ENCODE measurements at places on chromosomes 4 and X. TPM values are rescaled to one million over a fixed set of nuclear protein-coding genes. Genes with fewer than 3 reads are reported as not detected.
A peak's percentile ranks its signal among the peaks of the same experiment; 100 is the strongest.

DNA sequence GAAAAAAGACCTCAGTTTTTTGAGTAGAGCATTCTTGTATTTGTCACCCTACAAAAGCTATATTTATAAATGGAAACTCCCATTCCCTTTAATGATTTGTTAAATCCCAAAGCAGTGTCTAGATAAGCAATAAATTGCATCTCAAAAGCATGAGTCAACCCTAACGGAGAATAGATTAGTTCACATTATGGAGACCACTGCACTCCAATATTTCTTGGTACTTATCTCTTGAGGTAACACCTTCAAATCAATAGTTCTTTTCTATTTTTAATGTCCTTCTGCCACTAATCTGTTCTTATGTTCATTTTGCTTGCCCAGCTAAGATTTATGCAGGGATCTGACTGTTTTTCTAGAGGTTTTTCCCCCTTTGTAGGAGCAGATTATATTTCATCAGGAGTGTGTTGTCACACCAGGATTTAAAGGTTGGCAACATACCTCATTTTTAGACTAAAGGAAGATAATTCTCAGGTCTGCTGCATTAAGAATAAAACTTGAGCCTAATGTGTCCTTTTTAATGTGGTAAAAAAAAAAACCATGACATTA, 91.4 kb upstream of the ADGRG2 start:
- no peak for DNase-seq

GAGE12F gene
- total RNA-seq = not detected

POU4F2 gene
- 0.59 TPM for total RNA-seq

GRCh38 chr4:150379454-150379853, 202.5 kb upstream of the MAB21L2 start:
- no peak for DNase-seq

DNA sequence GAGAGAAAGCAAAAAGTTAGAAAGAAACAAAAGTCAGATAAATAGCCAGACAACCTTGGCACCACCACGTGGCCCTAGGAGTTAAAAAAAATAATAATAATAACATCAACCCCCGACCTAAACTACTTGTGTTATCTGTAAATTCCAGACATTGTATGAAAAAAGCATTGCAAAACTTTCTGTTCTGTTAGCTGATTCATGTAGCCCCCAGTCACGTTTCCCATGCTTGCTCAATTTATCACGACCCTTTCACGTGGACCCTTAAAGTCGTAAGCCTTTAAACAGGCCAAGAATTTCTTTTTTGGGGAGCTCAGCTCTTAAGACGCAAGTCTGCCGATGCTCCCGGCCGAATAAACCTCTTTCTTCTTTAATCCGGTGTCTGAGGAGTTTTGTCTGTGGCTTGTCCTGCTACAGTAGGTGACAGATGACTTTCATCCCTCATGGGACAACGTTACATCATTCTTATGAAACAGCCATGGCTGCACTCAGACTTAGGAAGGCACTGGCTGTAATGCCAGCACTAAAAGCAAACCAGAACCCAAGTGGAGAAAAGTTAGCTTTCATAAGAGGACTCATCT, 520 bp downstream of the ACOX3 start:
- no peak for DNase-seq

PAGE2 gene
- not detected for total RNA-seq

DNA sequence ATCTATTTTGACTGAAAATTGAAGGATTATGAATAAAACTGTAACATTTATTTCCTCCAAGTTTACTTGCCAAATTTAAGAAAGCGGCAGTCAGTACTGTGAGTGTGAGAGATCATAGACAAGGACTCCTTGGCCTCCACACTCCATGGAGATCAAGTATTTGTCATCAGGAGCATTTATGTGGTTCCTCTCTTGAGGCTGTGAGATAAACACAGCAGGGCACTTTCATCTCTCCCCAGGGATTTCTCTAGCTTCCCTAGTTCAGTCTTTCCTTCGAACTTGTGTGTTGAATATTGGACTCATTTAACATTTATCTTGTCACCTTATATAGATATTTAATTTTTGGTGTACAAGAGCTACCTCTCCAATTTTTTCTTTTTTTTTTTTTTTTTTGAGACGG, 40.8 kb downstream of the PDE5A start:
- DNase-seq = no peak

DNA sequence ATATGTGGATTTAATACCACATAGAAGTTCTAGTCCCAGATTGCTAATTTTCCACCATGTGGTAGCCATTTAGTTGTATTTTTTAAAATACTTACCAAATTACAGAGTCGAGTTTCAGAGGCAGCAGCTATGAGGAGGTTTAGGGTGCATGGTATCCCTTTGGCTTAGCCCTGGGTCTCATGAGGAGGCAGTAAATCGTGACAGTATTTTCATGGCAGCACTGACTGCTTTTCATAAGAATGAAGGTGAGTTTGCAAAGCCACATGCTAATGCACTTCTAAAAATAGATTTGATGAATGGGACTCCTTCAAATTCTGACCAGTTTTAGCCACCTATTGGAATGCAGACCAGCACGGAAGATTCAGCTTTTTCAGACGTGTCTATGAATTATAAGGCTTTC, 114.0 kb upstream of the FRG1 start:
- no peak for DNase-seq

BANK1 gene
- 3.7 TPM for total RNA-seq

- DNase-seq = no peak
Measured at GRCh38 chr4:76302826-76303438, 3.6 kb upstream of the STBD1 start.

GRCh38 chr4:123017636-123018395, 95.4 kb upstream of the NUDT6 start:
- DNase-seq = no peak

DNA sequence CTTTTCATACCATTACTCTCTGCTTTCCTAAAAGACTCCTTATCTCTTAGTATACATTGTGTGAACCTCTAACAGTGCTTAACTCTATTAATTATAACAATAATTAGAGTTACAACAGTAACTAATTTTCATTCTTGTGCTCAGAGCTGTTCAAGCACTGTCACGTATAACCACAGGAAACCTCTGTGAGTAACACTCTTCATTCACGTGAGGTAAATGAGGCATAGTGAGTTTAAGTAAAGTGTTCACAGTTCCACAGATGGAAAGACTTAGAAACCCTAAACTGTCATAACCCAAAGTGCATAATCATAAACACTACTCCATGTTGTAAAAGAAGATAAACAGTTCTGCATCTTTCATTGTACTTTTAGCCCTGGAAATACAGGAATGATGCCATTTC, 222.4 kb downstream of the CCSER1 start:
- DNase-seq = no peak

ZCCHC18 gene
- total RNA-seq = 3.6 TPM

FRG2 gene
- total RNA-seq = not detected

ARHGAP6 gene
- 4.1 TPM for total RNA-seq

DNA sequence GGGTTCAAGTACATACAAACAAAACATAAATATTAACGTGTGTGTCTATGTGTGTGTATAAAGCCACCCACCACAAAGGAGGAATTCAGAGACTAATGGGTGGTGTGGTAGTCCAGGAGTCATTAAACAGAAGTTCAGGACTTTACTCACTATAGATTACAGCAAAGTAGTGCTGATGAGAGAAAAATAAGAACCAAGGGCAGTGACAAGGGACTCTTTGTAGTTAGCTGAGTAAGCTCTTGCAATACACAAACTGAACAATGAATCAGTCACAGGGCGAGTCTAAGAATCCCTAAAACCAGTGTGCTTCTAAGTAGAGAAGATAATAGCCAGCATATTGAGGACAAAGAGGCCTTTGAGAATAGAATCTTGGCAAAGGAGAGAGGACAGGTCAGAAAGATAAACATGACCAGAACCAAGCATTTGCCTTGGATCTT, 232.4 kb downstream of the PPP3CA start:
- DNase-seq = no peak

- DNase-seq = no peak
Measured at GRCh38 chr4:17578482-17578891, 1.5 kb downstream of the LAP3 start.

PHOX2B gene
- not detected for total RNA-seq

SEPTIN11 gene
- 331 TPM for total RNA-seq

GAGE12H gene
- total RNA-seq = not detected

- DNase-seq = no peak
Measured at GRCh38 chr4:113692809-113693411, 68.6 kb downstream of the CAMK2D start.

DNA sequence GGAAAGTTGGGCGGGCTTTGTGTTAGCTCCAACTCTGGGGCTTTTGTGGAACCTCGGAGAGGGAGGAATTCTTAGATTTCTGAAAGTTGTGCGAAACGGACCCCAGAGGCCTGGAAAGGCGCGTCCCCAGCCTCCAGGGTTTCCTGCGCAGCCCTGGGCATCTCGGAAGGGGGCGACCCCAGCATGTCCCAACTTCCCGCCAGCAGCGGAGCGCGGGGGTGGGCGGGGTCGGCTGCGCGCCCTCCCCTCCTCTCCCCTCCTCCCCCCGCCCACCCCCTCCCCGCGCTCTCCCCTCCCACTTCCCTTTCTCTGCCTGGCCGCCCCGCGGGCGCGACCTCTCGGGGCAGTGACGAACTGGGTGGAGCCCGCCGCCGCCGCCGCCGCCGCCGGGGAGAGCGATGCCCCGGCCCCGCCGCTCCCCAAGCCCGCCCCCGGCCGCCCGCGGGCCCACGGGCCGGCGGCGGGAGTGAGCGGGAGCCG, 16.8 kb downstream of the PTTG2 start:
- peak; percentile 81 for DNase-seq

DNA sequence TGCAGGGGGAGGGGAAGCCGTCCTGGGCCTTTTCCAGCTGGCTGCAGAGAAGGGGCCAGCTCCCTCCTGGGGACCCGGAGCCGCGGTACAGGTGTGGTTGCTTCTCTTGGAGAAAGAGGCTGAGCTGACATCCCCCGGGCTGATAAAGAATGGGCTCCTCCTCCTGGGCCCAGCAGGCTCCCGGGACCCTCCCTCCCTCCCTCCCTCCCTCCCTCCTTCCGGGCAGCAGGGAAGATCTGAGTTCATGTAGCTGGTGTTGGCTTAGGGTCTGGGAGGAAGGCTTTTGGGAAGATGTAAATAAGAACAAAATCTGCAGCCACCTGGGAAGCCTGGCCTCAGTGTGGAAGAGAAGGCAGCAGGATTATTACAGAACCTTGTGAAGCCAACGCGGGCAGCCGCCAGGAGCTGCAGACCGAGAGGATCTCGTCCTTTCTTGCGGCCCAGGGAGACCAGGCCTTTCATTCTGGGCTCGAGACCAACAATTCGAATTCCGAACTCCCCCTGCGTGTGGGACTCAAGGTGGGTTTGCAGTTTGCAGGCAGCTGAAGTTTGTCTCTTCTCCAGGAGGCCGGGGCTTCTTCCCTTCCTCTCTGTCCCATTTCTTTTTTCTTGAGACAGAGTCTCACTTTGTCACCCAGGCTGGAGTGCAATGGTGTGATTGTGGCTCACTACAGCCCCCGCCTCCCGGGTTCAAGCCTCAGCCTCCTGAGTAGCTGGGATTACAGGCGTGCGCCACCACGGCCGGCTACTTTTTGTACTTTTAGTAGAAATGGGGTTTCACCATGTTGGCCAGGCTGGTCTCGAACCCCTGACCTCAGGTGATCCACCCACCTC, at the start of gene PLCXD1:
TSS of gene PLCXD1 (plus strand) at position 216 of the 834 bp plus-strand sequence. CDS start 2,807 bp downstream, outside the sequence.
- peak; percentile 26 for DNase-seq

- no peak for DNase-seq
Measured at GRCh38 chrX:69539437-69539836, 35.3 kb downstream of the NALF2 start.

GRCh38 chr4:6889736-6890324, 19.8 kb upstream of the TBC1D14 start:
- DNase-seq = no peak

OGT gene
- 139 TPM for total RNA-seq

INTS6L gene
- total RNA-seq = 9.6 TPM

FAT1 gene
- total RNA-seq = 67.7 TPM

SH2D1A gene
- not detected for total RNA-seq

GRCh38 chr4:52195869-52196268, 144.8 kb downstream of the SPATA18 start:
- DNase-seq = no peak

ARMCX4 gene
- 17.9 TPM for total RNA-seq

NDST4 gene
- not detected for total RNA-seq

VEGFC gene
- 0.92 TPM for total RNA-seq

- DNase-seq = no peak
Measured at GRCh38 chr4:2289311-2289954, 27.5 kb upstream of the MXD4 start.

DNA sequence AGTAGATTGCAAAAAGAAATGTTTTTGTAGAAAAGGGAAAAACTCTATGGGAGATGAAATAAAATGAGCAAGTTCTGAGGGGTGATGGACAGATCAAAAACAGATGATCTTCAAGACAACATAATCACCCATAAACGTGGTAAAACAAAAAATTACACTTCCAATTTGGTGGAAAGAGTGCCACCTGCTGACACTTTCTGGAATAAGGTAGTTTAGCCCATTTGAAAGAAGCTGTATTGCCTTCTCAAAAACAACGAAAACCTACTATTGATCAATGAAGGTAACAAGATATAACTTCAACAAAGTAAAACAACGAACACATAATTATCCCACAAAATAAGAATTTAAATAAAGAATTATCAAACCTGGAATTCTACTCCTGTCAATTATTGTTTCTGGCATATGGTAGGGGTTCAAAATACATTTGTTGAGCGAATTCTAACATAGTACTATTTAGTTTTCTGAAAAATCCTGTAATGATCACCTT, 2.5 kb downstream of the COQ2 start:
- peak; percentile 51 for DNase-seq

DNA sequence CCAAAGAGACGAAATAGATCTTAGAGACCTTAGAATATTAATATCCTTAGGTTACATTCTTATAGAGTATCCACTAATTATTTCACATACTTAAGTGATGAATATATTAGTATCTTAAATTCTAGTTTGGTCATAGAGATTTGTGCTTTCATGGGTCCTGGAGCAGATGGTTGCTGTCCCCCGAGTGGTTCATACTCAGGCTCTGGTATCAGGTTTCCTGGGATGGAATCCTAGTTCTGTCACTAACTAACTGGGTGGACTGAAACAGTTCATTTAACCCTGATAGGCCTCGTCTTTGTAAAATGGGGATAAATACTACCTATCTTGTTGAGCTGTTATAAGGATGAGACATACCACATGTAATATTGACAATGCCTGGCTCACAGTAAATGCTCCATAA, 264.6 kb downstream of the TENM3 start:
- no peak for DNase-seq

Data from endothelial cell (in vitro differentiated cells).